Activated CD4-positive, alpha-beta T cell treated with anti-CD3 and anti-CD28 coated beads, Interleukin-2, amount 10 ng/mL, durations not matched to agents 7 days and 5 days (primary cell): ENCODE measurements at places on chromosomes 12 and 14. TPM values are rescaled to one million over a fixed set of nuclear protein-coding genes. Genes with fewer than 3 reads are reported as not detected.

Gene CDCA4
- 53.0 TPM for total RNA-seq

Gene PNP
- 183 TPM for total RNA-seq

Gene BCL7A
- 8.5 TPM for total RNA-seq

DNA sequence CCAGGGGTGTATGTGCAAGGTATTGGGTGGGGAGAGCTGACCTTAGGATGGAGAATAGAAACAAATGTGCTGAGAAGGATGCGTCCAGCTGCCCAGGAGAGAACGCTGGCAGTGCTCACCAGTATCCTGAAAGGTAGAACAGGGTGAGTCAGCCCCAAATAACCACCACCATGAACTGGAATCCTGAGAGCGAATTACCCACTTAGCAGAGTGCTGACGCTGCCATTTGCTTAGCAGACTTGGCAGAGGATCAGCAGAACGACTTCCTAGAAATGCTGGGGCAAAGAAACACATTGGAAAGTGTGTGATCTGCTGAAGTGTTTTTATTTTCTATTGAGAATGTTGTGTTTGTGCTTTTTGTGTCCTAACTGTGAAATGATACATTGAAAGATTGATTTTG lies 213.6 kb downstream of the ADGRD1 start:
- no peak overlapping the region for H3K4me3 ChIP-seq
- H3K4me1 ChIP-seq, result no peaks in the 10 kb centered on the region
- H3K36me3 ChIP-seq, result no peaks in the 10 kb centered on the region
- peaks cover 11% of the 10 kb centered on the region for H3K27me3 ChIP-seq
- no peak for DNase-seq

DNA sequence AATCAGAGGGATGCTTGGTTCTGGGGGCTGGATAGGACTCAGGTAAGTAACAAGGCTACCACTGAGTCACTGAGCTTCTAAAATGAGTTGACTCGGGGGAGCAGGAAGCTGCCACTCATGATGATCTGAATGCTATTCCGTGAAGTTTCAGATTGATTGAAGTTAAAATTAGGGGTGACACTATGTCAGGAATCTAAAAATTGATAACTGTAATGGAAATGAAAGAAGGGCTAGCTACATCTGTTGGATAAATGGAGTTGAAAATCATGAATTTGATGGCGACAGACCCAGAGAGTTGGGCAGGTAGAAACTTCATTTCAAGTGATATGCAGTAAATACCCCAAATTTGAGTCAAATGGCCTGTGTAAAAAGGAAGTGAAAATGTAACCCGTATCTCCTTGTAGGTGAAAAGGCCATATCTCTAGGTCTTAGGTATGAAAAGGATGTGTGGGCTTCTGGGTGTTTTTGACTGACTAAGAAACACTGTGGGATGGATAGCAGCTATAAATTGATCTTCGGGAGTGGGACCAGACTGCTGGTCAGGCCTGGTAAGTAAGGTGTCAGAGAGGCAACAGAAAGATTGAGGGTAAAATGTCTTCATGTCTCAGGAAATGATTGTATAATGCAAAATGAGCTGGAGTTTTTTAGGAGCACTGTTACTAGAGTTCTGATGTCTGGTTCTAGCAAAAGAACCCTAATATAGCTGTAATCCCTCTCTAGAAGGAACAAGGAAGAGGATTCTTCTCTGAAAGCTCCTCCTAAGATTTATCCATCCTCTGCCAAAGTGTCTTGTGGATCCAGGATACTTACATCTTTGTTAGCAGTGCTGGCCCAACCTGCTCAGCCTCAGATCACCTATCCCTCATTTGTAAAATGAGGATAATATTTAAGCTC lies 57.3 kb downstream of the DAD1 start:
- H3K27ac ChIP-seq, result peak overlapping the region; percentile 91
- H3K4me1 ChIP-seq, result peaks cover 89% of the 10 kb centered on the region
- no peaks in the 10 kb centered on the region for H3K27me3 ChIP-seq
- DNase-seq, result no peak
